Gastroesophageal sphincter (tissue), 4 donors: ENCODE measurements at places on chromosomes 4 and X. TPM values are rescaled to one million over a fixed set of nuclear protein-coding genes. Genes with fewer than 3 reads are reported as not detected.

The ODAPH gene
- not detected for total RNA-seq

The RS1 gene
- not detected for total RNA-seq

The CXCL11 gene
- total RNA-seq = not detected

GRCh38 chrX:31860686-31861085 is 788.8 kb upstream of the FTHL17 start:
- no peak for ATAC-seq

- ATAC-seq = no peak
These were observed 92.6 kb upstream of the KDR start for GRCh38 chr4:55218041-55218440.
